ENCODE measurements at places on chromosomes 16 and 17. TPM values are rescaled to one million over a fixed set of nuclear protein-coding genes. Genes with fewer than 3 reads are reported as not detected.

ACSM2A gene
- total RNA-seq: not detected

GUCY2D gene
- not detected for total RNA-seq

SLC16A13 gene
- total RNA-seq: 18.0 TPM

CNGB1 gene
- not detected for total RNA-seq

PSME3IP1 gene
- total RNA-seq: 115 TPM

SPATA32 gene
- 0.27 TPM for total RNA-seq

ZFP90 gene
- 37.8 TPM for total RNA-seq

COPZ2 gene
- 3.4 TPM for total RNA-seq

STXBP4 gene
- total RNA-seq: 6.2 TPM

KRTAP9-8 gene
- total RNA-seq: not detected

KRTAP3-1 gene
- total RNA-seq: not detected

HSPB9 gene
- total RNA-seq: not detected

BORCS6 gene
- 12.2 TPM for total RNA-seq

FOXF1 gene
- not detected for total RNA-seq

GRAP gene
- total RNA-seq: 39.2 TPM

PRSS8 gene
- total RNA-seq: not detected

SPNS2 gene
- 0.25 TPM for total RNA-seq

STAT5A gene
- 108 TPM for total RNA-seq

Measured in activated CD4-positive, alpha-beta T cell treated with anti-CD3 and anti-CD28 coated beads, Interleukin-2, amount 10 ng/mL, durations not matched to agents 7 days and 5 days (primary cell).